HTR-8/SVneo (cell line): ENCODE measurements at places on chromosomes 1 and 21.

DNA sequence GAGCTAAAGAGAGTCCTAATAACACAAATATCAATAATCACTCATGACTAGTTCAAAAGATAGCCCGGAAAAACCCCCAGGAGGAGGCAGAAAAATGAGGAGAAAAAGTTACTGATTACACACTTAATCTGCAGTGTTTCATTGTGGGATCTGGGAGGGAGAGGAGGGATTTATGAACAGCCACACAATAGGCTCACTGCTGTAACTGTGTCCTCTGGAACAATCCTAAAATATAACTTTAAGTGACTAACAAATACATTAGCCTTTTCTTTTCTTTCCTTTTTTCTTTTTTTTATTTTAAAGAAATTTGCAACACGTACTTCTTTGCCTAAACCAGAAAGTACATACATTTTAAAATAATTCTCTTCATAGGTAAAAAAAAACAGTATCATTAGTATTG lies 106.3 kb upstream of the LBR start:
- no peak for DNase-seq

DNA sequence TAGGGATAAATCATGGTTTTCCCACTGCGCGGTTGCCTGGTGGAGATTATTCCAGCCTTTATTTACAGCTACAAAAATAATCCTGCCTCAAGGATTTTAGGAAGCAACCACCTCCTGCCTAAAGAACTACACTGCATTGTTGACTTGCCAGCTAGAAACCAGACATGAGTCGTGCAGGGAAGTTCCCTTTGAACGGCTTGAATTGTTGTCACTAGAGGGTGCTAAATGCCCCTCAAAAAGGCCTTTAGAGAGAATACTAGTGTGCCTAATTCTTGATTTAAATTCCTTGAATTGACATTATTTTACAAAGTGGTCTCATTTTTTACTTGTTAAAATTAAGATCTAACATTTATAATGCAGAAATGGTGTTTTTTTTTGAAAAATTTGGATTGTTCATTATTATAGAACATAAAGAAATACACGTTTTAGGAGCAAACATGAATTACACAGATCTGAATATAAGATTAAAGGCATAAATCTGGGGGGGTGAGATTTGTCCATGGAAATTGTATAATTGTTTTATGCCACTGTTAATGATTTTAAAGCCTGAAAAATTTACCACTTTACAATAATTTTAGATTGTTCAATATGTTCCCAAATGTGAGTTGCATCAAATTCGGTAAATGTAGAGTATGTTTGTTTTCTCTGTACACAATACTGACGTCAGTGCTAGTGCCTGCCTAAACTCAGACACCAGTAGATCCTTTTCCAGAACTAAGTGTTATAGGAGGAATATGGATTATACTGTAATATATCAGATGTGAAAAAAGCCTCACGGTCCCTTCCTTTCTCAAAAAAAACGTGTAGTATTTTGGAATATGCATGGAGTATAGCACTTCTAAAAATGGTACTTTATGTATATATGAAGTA lies 7.6 kb upstream of the ERG start:
- peak; percentile 48 for DNase-seq

GRCh38 chr1:190022709-190023108 lies 455.0 kb downstream of the BRINP3 start:
- DNase-seq = peak; percentile 8

GRCh38 chr1:44021581-44022321 lies 9.5 kb downstream of the SLC6A9 start:
- DNase-seq = no peak

DNA sequence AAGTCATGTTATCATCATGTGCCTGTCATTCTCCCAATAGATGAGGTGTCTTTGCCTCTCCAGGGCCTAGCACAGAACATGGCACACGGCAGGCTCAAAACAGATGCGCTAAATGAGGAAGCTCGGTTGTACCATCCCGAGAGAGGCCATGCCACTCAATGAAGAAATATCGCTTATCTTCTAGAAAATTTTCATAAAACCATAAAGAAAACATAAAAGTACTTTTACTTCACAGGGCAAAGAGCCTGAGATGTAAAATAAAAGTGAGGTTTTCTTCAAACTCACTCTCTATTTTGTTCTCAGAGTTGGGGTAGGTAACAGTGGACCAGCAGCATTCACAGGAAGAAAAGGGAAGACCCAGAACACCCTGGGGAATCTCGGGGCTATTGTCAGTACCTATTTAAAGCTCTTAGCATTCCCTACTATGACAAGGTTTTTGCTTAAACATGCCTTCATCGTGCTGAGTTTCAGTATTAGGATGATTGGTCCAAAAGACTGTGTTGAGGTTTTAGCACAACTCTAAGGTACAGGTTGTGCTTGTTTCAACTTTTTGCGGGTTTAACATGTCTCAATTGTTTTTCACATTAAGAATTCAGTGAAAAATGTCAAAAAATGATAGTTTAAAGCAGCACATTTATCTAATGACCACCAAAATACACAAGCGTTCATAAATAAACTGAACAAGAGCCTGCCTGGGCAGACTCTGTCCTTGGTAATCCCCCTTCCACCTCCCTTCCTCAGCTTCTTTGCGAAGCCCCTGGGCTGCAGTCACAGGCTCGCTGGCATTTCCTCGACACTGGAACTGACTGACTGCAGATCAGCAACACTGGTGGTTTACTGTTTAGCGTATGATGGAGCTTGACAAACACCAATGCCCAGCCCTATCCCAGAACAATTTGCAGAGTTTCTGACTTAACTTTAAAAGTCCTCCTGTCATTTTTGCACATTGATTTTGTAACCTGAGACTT lies 55.6 kb downstream of the COQ8A start:
- no peak for DNase-seq

DNA sequence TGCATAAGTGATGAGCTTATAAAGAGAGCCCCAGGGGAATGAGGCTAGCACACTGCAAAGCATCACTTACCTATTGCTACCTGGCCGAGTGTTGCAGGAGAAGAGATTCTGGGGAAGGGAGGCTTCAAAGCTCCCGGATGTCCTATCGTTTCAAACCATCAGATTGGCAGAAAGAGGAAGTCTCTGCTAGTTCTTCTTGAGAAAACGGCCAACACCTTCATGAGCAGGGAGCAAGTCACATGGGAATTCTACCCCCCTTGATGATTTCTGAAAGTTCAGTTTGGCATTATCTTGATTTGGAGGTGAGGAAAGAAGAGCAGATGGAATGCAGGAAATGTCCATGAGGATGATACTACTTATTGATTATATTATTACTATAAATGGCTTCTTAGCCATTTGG lies 16.2 kb downstream of the SYF2 start:
- DNase-seq = no peak

DNA sequence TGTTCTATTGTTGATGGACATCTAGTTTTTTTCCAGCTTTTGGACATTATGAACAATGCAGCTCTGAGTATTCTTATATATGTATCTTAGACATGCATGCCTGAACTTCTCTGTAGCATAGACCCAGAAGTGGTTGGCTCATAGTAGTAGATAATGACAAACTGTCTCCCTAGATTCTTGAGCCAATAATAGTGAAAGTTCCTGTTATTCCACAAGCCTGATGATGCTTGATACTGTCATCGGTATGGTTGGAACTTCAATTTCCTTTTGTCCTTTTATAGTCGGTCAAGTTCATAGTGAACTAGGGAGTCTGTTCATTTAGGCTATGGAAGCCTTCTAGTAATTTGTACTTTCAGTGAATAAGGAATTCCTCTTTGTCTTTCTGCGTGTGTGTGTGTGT lies 56.8 kb downstream of the MTR start:
- DNase-seq = no peak

DNA sequence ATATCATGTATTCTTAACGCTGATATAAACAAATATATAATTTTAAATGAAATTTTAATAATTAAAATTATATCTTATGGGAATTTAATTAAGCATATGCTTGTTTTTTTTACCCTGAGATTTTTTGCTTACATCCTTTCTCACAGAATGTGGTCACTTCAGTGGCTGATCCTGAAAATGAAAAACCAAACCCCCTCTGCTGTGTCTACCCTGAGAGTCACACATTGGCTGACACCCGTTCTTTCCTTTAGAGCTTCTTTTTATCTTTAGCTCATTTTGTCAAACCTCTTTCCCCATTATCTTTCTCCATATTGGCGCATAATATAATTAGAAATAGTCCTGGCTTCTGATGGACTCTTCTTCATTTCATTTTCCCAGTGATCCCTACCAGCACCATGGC lies 10.8 kb upstream of the CACYBP start:
- no peak for DNase-seq

DNA sequence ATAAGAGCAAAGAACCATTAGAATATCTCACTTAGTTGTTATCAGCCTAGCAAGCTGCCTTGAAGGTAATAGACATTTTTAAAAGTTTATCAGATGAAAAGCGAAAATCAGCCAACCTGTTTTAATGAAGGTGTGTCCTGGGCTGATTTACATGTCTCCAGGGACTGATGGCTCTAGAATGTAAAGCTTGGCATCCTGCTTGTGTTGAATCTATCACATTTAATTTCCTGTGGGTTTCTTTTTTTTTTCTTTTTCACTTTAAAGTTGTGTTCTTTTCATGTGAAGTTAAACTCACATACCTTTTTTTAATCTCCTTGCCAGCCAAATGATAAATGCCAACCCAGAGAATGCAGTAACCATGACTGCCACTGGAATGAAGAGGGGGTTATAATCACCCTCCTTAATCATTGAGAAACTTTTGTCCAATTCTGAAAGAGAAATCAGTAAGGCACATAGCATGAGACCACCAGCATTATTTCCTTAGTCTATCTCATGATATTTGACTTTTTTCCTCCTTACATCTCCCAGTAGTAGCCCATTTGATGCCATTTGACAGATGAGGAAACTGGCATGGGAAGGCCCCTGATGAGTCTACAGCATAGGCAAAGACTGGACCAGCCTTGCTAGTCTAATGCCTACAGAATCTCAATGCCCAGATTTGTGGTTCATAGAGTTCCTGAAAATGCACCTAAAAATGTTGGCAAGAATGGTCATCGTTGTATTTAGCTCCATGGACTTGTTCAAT lies 10.0 kb downstream of the SELL start:
- DNase-seq = no peak

- DNase-seq = no peak
Observed at GRCh38 chr1:55060133-55060999, 21.0 kb downstream of the PCSK9 start.

- no peak for DNase-seq
Observed at GRCh38 chr1:87410776-87411480, 82.2 kb downstream of the LMO4 start.

DNA sequence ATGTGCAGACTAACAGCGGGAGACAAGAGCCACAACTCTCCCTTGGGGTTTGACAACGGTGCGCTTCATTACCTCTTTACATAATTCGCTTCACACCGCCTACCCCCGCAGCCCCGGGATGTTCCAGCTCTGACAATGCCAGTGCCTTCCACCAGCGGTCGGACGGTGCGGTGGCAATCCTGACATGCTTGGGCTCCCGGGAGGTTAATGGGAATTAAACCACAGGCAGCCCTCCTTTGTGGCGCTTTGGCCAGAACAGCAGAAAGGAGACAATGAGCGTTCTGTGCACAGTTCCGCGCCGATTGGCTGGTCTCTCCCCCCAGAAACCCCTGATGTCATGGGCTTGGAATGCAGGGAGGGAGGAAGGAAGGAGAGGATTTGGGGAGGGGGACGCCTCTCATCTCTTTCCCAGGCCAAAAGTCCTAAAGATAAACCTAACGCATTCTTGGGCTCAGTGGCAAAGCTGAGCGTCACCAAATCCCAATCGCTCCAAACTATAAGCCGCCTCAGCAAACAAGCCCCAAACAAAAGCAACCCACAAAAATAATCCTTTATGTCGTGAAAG lies 1.3 kb downstream of the CNN3 start:
- peak; percentile 54 for DNase-seq

DNA sequence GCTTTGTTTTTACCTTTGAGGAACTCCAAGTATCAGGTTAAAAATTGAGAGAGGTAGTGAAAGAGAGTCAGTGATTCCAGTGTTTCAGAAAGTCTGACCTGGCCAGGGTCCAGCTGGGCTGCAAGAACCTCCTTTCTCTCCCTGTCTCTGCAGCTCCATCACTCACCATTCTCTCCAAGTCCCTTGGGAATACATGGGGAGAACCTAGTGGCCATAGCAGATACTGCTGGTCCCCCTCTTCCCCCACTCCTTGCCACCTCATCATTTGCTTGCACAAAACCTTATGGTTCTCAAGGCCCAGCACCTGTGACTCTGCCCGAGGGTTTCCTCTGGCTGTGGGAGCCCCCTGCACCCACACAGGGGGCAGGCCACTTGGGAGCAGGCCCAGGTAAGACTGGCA lies 279.5 kb downstream of the KIF26B start:
- DNase-seq = no peak

- DNase-seq = peak; percentile 75
Observed at GRCh38 chr1:44652445-44653106, 21.7 kb downstream of the TMEM53 start.

DNA sequence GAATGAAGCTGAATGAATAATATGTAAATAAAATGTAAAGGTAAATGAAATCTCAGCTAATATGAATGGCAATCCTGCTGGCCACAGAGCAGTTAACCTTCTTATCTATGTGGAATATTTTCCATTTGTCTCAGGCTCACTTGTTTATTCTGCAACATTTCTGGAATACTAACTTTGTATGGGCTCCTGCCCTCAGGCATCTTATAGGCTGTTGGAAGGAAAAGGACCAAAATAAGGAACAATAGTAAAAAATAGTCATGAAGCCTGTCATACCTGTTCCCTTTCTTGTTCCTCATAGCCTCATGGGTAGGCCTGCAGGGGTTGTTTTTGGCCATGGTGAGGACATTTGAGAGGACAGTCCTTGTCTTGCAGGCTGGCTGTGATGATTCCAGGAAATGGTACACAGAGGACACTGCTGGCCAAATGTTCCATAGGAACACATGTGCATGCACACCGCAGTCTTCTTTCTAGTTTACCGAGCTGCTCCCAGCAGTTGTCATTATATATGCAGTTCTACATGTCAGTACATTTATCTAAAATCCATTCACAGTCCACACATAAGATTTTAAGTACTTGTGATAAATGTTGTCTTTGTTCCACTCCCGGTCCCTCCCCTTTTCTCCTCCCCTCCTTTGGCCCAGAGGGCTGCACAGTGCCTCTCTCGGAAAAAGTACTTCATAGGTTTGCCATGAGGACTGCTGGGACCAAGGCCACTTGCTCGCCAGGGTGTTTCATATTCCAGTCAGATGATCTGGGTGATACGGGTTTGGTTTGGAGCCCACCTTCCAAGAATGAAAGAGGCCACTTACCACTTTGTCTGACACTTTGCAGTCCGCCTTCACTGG lies 15.2 kb upstream of the KCNQ4 start:
- no peak for DNase-seq

DNA sequence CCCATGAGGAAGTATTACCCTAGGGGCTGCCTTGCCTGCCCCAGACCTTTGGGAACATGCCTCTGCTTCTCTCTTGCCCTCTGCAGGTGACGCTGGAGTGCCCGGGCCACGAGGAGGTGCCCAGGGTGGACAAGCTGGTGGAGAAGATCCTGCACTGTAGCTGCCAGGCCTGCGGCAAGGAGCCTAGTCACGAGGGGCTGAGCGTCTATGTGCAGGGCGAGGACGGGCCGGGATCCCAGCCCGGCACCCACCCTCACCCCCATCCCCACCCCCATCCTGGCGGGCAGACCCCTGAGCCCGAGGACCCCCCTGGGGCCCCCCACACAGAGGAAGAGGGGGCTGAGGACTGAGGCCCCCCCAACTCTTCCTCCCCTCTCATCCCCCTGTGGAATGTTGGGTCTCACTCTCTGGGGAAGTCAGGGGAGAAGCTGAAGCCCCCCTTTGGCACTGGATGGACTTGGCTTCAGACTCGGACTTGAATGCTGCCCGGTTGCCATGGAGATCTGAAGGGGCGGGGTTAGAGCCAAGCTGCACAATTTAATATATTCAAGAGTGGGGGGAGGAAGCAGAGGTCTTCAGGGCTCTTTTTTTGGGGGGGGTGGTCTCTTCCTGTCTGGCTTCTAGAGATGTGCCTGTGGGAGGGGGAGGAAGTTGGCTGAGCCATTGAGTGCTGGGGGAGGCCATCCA lies 7.8 kb upstream of the HTR6 start:
- no peak for DNase-seq
